Left renal pelvis (tissue), 4 donors: ENCODE measurements at places on chromosomes 12 and 14. TPM values are rescaled to one million over a fixed set of nuclear protein-coding genes. Genes with fewer than 3 reads are reported as not detected.

DNA sequence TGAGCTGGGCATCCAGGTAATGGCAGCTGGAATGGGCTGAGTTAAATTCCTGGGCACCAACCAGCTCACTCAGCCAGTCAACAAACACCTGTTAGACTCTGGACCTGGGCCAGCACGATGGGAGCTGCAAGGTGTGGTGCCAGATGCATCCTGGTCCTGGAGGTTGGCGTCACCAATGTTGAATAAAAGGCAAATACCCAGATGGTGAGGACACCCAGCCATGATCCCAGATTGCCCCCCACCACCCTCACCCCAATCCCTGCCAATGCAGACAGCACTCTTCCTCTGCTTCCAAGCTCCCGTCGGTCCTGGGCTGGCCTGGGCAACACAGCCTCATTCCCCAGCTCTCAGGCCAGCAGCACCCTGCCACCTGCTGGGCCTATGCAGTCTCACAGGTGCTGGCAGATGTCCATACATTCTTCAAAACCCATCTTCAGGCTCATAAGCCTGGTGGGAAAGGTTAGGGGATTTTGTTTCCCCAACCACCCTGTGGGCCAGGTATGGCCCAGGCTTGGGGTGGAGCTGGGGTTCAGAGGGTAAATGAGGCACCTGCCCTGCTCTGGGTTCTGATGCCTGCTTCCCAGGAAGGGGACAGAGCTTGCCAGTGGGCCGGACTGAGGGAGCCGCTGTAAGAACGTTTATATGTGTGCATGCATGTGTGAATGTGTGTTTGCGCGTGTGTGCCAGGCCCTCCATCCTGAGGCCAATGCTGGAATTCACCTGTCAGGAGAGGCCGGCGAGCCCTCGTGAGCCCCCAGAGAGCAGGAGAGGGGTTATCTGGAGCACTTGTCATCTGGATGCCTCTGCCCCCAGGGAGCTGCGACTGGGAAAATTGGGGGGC, 58.0 kb downstream of the LGMN start:
- DNase-seq: no peak

DNA sequence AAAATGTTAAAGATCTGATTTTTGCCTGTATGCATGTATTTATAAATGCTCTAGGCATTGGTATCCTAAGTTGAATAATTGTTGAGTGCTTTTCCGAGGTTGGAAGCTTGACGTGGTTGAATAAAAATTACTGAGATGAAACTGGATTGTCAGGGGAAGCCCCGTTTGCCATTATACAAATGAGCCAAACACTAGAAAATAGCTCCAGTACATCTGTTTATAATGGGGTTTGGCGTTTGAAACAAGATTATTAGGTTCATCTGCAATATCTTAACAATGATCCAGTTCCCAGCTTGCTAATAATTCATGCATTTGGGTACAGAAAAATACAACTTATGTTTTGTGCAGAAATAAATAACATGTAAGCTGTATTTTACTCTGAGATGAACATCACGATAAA, 789.6 kb downstream of the GALC start:
- DNase-seq: no peak

GRCh38 chr14:41051801-41052200, 554.9 kb upstream of the LRFN5 start:
- DNase-seq: no peak

DNA sequence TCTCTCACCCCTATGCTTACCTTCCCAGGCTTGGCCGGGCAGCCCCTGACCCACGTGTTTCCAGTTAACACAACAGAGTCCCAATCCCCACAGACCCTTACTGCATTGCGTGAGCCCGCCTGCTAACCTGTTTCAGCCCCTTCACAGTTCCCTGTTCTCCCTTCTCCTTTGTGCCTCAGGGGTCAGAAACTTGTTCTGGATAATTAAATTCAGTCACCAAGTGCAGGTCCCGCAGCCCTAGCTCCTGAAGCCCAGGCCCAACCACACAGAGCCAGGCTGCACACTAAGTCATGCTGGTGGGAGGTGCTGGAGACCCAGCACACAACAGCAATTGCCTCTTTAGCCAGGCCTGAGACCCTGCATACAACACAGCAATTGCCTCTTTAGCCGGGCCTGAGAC, 9.6 kb downstream of the ISM2 start:
- no peak for DNase-seq

DNA sequence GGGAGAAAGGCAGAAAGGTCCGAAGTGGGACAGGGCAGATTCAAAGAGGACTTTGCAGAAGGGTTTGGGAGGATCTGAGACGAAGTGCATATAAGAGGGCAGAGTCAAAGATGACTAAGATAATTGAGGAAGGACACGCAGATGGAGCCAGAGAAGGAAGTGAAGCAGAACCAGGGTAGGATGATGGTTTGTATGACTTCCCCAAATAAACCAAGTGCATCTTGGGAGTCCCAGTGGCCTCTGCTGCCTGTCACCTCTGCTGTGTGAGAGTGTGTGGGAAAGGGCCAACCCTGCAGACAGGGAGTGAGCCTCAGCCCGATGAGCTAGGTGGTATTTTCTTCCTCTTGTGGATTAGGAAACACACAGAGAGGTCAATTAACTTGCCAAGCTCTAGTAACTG, 36.8 kb downstream of the FLVCR2 start:
- no peak for DNase-seq

DNA sequence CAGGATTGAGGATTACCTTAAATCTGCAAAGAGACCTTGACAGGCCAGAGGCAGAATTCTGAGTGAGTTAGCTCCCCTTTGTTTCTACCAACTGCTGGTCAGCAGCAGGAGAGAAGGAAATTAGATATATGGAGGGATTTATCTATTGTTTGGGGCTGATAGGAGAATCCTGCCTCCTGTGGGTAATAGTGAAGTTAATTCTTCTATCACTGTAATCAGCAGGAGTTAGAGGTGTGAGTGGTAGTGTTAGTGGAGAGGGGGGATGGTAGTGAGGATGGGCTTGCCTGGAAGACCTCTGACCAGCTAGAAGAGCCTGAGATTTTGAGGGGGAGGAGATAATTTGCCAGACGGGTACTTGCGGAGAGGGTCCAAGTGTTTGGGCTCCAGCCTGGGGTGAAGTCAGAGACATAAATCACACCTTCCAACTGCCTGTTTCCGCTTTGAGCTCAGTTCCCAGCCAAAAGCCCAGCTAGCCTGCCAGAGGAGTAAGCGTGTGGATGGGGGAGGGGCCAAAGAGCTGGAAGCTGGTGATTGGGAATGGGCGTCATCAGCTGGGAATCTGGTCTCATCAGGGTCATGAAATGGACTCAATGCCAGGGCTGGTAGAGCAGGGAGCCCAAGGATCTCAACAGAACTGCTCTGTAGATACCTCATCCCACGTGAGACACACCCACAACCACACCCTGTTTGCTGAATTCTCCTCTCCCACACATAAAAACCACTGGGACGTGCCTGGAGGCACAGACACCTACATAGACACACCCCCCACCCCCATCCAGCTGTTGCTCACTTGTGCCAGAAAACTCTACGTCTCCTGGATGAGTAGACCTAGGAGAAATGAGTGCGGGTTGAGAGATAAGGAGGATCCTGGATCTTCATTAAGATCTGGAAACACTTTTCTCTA, 13.1 kb upstream of the ITGA5 start:
- DNase-seq: no peak

DNA sequence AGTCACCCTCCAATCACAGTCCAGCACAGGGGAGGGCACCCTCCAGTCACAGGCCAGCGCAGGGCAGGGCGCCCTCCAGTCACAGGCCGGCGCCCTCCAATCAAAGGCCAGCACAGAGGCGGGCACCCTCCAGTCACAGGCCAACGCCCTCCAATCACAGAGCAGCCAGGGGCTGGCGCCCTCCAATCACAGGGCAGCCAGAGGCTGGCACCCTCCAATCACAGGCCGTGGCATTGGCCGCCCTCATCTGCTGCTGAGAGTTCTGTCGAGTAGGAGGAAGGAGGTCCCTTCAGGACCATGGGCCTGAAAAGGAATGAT, 26.6 kb downstream of the DDX51 start:
- no peak for DNase-seq

DNA sequence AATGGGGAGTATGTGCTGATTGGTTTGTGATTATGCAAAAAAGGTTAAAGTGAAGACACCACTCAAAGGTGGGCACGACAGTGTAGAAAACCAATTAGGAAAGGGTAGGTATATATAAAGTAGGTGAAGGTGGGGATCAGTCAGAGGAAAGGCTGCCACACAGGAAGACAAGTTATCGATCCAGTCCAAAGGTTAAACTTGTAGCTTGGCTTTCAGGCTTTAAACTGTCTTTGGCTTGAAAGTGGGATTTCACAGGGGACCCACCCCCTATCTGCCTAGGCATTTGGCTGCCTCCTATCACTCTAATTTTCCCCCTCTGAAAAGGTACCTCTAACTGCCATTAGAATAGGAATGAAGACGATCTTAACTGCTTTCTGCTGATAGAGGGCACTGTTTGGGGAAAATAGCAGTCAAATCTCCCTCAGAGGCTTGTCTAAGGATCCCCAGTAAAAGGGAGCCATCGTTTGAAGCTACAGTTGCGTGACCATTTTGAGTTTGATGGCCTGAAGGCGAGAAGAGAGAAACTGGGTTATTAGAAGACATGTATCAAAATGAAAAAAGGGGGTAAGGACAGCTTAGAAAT, 250.2 kb downstream of the GPHN start:
- no peak for DNase-seq

DNA sequence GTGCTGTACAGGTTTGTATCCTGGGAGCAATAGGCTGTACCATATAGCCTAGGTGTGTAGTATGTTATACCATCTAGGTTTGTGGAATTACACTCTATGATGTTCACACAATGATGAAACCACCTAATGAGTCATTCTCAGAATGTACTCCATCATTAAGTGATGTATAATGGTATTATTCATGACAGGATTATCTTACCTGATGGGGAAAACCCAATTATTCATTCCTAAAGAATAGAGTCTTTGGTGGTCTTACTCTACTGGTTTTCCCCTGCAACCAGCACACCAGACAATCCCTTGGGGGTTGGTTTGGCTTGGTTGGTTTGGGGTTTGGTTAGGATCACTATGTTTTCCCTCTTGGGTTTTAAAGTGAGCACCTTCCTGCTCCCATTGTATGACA, 12.6 kb upstream of the OR10P1 start:
- no peak for DNase-seq

DNA sequence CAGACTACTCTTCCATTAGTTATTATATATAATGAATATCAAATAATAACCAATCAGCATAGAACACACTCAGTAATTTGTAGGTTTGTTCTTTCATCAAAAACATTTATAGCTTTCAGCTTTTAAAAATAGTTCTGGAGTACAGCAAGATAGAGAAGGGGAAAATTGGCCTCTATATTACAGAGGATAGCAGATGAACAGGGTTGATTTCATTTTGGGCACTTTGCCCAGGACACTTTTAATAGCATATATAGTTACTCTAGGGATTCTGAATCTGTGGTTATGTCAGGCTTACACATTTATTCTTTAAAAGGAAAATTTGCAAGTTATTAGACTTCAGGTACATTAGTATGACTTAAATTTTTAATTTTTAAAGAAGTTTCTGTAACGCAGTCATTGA, 52.6 kb downstream of the IFT81 start:
- DNase-seq: no peak

GRCh38 chr12:59972905-59973304, 377.1 kb downstream of the SLC16A7 start:
- no peak for DNase-seq

RNASE3 gene
- 0.34 TPM for polyA plus RNA-seq

NOS1 gene
- polyA plus RNA-seq: 1.1 TPM

CDH24 gene
- polyA plus RNA-seq: 17.9 TPM

SRGAP1 gene
- 26.5 TPM for polyA plus RNA-seq

MTA1 gene
- polyA plus RNA-seq: 167 TPM
